ENCODE measurements at places on chromosomes 4 and X.
A peak's percentile ranks its signal among the peaks of the same experiment; 100 is the strongest.

- H3K27me3 ChIP-seq: no peaks in the 10 kb centered on the region
- H3K4me1 ChIP-seq: no peaks in the 10 kb centered on the region
- H3K27ac ChIP-seq: no peak overlapping the region
- no peak overlapping the region for H3K4me3 ChIP-seq
- DNase-seq: no peak
- no peaks in the 10 kb centered on the region for H3K36me3 ChIP-seq
Observed at GRCh38 chrX:154649503-154650220, 3.7 kb downstream of the CTAG2 start.

GRCh38 chr4:9845791-9846493 is 64.5 kb downstream of the DRD5 start:
- H3K36me3 ChIP-seq: no peaks in the 10 kb centered on the region
- H3K27me3 ChIP-seq: peaks cover 9% of the 10 kb centered on the region
- H3K4me3 ChIP-seq: no peak overlapping the region
- H3K4me1 ChIP-seq: no peaks in the 10 kb centered on the region
- no peak for DNase-seq

GRCh38 chrX:119101168-119101567 is 26.4 kb downstream of the KIAA1210 start:
- H3K4me1 ChIP-seq: no peaks in the 10 kb centered on the region
- peaks cover 7% of the 10 kb centered on the region for H3K27me3 ChIP-seq
- no peak overlapping the region for H3K4me3 ChIP-seq
- DNase-seq: no peak
- H3K27ac ChIP-seq: no peak overlapping the region

DNA sequence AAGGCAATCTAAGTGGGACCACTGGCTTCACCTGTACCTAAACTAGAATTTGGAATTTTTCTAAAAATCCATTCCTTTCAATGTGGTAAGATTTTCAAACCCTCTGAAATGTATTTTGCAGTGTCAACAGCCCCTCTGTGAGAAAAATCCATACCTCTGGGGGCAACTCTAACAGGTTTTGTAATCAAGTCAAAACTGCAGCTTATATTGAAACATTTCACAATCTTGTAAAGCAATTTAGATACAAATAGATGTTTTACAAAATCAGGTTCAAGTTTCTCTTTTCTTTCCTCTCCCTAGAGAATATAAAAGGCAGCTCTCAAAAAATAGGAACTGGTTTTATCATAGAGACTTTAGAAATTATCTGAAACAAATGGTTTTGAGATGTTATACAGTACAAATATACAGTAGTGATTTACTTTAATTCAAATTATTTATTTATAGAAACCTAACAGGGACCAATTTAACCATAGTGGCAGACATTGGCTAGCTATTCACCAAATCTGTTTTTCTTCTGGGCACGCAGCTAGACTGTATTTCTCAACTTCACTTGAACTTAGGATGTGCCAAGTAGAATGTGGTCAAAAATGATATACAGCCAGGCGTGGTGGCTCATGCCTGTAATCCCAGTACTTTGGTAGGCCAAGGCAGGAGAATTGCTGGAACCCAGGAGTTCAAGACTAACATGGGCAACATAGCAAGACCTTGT is 36.3 kb upstream of the SPINK2 start:
- peaks cover 5% of the 10 kb centered on the region for H3K27me3 ChIP-seq
- H3K4me3 ChIP-seq: no peak overlapping the region
- no peak overlapping the region for H3K27ac ChIP-seq
- peaks cover 2% of the 10 kb centered on the region for H3K36me3 ChIP-seq

- no peaks in the 10 kb centered on the region for H3K27me3 ChIP-seq
- H3K4me1 ChIP-seq: peaks cover 3% of the 10 kb centered on the region
- no peak for DNase-seq
- no peak overlapping the region for H3K27ac ChIP-seq
- peaks cover 2% of the 10 kb centered on the region for H3K36me3 ChIP-seq
Observed at GRCh38 chr4:174427571-174428140, 94.6 kb downstream of the HPGD start.

DNA sequence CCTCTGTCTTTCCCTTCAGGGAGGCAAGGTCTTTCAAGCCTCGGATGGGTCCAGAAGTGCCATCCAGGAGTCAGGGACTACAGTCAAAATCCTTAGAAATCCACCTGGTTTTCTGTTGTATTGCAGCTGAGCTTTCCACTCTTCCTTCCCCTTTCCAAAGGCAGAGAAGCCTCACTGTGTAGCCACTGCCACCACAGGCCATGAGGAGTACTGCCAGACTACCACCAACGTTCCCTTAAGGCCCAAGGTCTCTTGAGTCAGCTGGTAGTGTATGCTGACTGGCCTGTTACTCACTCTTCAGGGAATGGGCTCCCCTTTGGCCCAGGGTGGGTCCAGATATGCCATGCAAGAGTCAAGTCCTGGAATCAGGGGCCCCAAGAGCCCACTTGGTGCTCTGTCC is 1454.1 kb downstream of the PCDH19 start:
- H3K4me3 ChIP-seq: no peak overlapping the region
- H3K27ac ChIP-seq: no peak overlapping the region
- H3K4me1 ChIP-seq: no peaks in the 10 kb centered on the region
- H3K27me3 ChIP-seq: no peaks in the 10 kb centered on the region
- H3K36me3 ChIP-seq: no peaks in the 10 kb centered on the region

DNA sequence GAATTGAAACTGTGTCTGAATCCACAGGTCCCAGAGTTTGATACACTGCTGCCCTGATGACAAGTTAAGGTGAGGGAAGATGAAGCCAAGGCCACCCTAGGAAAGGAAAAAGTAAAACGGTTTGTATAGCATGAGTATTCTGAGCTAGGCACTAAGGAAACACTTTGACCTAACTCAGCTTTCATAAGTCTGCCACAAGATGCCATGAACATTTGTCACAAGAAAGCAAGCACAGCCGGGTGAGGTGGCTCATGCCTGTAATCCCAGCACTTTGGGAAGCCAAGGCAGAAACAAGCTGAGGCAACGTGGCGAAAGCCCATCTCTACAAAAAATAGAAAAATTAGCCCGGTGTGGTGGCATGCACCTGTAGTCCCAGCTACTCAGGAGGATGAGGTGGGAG is 34.2 kb downstream of the ELOVL6 start:
- peaks cover 19% of the 10 kb centered on the region for H3K4me1 ChIP-seq
- H3K4me3 ChIP-seq: no peak overlapping the region
- no peaks in the 10 kb centered on the region for H3K36me3 ChIP-seq

DNA sequence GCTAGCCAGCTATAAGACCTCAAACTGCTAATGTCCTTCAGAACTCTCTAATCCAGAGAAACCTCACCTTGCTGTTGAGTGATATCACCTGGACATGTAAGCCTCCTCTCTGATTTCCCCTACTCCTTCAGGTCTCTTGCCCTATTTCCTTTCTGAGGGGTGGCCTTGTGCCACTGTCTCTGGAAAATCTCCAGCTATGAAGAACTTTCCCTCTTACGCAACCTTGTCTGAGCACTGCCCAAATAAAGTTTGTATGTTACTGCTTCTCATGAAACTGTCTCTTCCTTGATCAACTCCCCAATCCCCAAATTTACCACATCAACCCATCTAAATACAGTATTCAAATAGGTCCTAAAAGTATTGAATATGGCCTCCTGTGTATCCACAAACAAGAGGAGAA is 53.5 kb upstream of the VEGFD start:
- no peaks in the 10 kb centered on the region for H3K36me3 ChIP-seq
- H3K4me1 ChIP-seq: no peaks in the 10 kb centered on the region
- no peaks in the 10 kb centered on the region for H3K27me3 ChIP-seq
- H3K4me3 ChIP-seq: no peak overlapping the region
- DNase-seq: no peak

- no peaks in the 10 kb centered on the region for H3K27me3 ChIP-seq
- H3K36me3 ChIP-seq: peaks cover 2% of the 10 kb centered on the region
- DNase-seq: peak; percentile 36
- peaks cover 27% of the 10 kb centered on the region for H3K4me1 ChIP-seq
- no peak overlapping the region for H3K4me3 ChIP-seq
Observed at GRCh38 chrX:39309018-39309635, 507.9 kb downstream of the MID1IP1 start.

DNA sequence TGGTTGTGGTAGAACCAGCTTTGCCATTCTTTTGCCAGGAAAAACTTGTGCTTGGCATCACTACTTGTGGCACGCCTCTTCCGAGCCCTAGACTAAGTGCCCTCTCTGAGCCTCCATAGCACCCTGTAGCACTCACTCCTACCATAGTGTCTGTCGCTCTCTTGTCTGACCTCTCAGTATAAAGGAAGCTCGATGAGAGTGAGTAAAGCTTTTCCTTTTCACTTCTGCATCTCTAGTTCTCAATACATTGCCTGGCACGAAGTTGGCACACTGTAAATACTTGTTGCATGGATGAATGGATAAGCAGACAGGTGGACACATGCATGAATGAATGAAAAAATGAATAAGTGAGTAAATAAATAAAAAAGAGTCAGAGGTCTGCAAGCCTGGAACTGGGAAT is 48.3 kb downstream of the TLR10 start:
- no peak overlapping the region for H3K4me3 ChIP-seq
- H3K36me3 ChIP-seq: peaks cover 3% of the 10 kb centered on the region
- no peak overlapping the region for H3K27ac ChIP-seq

DNA sequence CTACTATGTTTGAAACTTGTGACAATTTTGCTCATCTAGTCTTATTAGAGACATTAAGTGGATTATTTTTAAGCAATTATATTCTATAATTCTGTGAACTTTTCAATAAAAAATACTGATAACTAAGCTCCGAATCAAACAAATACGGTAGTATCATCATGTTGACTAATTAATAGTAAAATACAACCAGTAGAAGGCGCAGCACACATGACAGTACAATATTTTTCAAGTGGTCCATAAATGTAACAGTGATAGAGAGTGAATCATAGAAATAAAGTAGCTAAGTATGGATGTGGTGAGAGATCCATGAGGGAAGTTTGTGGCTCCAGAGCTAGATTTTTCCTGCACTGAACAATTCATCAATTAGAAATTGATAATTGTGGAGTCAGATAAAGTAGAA is 666.2 kb downstream of the KCTD8 start:
- no peak for DNase-seq
- no peak overlapping the region for H3K4me3 ChIP-seq
- H3K27ac ChIP-seq: no peak overlapping the region
- no peaks in the 10 kb centered on the region for H3K27me3 ChIP-seq
- no peaks in the 10 kb centered on the region for H3K4me1 ChIP-seq
- H3K36me3 ChIP-seq: no peaks in the 10 kb centered on the region

DNA sequence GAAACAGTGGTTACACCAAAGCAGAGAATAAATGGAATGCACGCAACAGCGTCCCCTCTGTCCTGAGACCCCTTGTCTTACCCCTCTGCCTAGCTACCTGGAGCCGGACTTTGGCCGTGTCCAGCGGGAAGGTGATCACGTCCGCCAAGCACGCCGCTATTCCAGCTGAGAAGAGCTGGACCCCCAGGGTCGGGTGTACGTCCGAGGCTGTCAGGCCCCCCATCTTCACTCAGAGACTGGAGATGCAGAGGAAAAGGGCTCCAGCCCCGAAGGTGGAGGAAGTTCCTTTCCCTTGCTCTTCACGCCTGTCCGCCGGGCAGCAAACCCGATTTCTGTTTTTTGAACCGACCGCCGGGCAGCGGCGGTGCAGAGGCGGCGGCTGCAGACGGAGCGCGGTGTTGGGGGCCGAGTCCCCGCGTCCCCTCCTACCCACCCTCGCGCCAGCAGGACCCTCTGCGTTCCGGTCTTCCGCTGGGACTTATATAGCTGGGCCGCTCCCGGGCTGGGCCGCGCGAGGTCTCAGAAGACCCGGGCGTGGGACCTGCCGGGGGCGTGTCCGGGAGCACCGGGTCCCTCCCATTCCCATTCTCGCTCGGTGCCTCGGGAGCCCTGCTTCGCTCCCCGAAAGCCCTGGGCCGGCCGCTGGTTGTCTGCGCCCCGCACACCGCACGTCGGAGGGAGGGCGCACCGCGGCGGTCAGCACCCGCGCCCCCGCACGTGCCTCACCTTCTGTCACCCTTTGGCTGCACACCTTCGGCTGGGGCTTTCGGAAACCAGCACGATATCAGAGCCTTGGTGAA is at the start of gene UCP1:
Gene UCP1, minus strand, starts transcription at position 455 of the 800 bp plus-strand sequence. Its CDS starts 232 bp downstream, at position 223.
- peaks cover 41% of the 10 kb centered on the region for H3K27me3 ChIP-seq
- no peak within 1 kb of the TSS for H3K27ac ChIP-seq
- H3K4me3 ChIP-seq: peak within 1 kb of the TSS; percentile 85
- no peak for DNase-seq
- H3K4me1 ChIP-seq: peaks cover 7% of the 10 kb centered on the region

DNA sequence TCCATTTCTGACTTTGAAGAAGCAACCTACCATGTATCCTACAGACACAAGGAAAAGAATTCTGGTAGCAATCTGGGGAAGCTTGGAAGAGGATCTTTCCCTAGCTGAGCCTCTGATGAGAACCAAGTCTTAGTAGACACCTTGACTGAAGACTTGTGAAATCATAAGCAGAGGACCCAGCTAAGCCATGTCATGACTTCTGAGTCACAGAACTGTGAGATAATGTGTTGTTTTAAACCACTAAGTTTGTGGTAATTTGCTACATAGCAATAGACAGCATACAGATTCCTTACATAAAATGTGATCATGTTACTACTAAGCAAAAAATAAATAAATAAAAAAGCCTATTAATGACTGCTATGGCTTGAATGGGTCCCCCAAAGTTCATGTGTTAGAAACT is 71.3 kb upstream of the ANKRD50 start:
- no peak overlapping the region for H3K27ac ChIP-seq
- no peak for DNase-seq
- no peak overlapping the region for H3K4me3 ChIP-seq

- no peak for DNase-seq
- no peaks in the 10 kb centered on the region for H3K36me3 ChIP-seq
- H3K27ac ChIP-seq: no peak overlapping the region
- H3K4me1 ChIP-seq: no peaks in the 10 kb centered on the region
- no peak overlapping the region for H3K4me3 ChIP-seq
- H3K27me3 ChIP-seq: peaks cover 9% of the 10 kb centered on the region
Observed at GRCh38 chr4:114320126-114320525, 278.5 kb upstream of the UGT8 start.

DNA sequence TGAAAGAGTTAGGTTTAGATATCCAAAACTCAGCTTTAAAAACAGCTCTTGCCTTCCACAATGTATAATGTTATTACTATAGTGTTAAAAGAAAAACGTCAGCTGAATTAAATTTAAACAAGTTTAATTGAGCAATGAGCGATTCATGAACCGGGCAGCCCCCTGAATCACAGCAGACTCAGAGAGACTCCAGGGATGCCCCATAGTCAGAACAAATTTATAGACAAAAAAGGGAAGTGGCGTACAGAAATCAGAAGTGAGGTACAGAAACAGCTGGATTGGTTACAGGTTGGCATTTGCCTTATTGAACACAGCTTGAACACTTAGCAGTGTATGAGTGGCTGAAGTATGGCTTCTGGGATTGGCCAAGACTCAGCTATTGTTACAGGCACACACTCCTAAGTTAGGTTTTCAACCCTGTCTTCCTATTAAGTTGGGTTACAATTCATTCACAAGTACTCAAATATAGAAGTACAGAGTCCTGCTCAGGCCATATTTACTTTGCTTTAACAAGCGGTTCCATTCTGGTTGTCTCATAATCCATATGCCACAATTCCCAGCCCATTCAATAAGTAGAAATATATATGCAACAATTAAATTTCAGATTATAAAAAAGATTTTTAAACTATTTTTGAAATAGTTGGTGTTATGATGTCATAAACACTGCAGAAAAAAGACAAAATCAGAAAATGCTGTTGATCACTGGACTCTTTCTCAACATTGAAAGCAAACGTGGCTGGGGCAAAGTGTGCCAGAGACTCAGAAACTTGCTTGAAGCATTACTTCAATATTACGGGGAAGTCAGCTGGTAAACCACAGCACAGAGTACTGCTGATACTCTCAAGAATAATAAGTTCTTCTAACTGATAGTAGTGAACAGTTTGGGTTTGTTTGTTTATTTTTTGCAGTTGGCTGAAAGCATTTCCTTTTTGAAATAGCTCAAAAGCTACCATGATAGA is 459.7 kb downstream of the RAB28 start:
- no peaks in the 10 kb centered on the region for H3K27me3 ChIP-seq
- DNase-seq: no peak
- no peak overlapping the region for H3K4me3 ChIP-seq
- no peaks in the 10 kb centered on the region for H3K36me3 ChIP-seq
- no peak overlapping the region for H3K27ac ChIP-seq
- no peaks in the 10 kb centered on the region for H3K4me1 ChIP-seq
